ENCODE measurements at places on chromosomes 13 and 19. TPM values are rescaled to one million over a fixed set of nuclear protein-coding genes. Genes with fewer than 3 reads are reported as not detected.

GRCh38 chr19:2081873-2082810, 14.0 kb downstream of the MOB3A start:
- H3K4me1 ChIP-seq: peaks cover 6% of the 10 kb centered on the region
- no peak overlapping the region for H3K27ac ChIP-seq
- no peak overlapping the region for H3K4me3 ChIP-seq

GRCh38 chr19:46241626-46242025, 12.1 kb downstream of the IGFL1 start:
- no peak for DNase-seq
- H3K36me3 ChIP-seq: no peaks in the 10 kb centered on the region
- H3K4me1 ChIP-seq: no peaks in the 10 kb centered on the region
- no peak overlapping the region for H3K4me3 ChIP-seq

- no peaks in the 10 kb centered on the region for H3K4me1 ChIP-seq
- DNase-seq: no peak
- no peak overlapping the region for H3K27ac ChIP-seq
- H3K4me3 ChIP-seq: no peak overlapping the region
- H3K36me3 ChIP-seq: no peaks in the 10 kb centered on the region
- H3K27me3 ChIP-seq: no peaks in the 10 kb centered on the region
Observed at GRCh38 chr13:80712026-80712425, 371.1 kb upstream of the SPRY2 start.

GRCh38 chr13:48094781-48095502, at the start of gene MED4:
Gene MED4 (minus strand): TSS chr13:48095104. CDS start chr13:48095078, 26 bp downstream.
- H3K27me3 ChIP-seq: no peaks in the 10 kb centered on the region
- DNase-seq: peak; percentile 99
- H3K4me3 ChIP-seq: peak within 1 kb of the TSS; percentile 91
- H3K27ac ChIP-seq: peak within 1 kb of the TSS; percentile 82
- H3K36me3 ChIP-seq: peaks cover 4% of the 10 kb centered on the region
- peaks cover 8% of the 10 kb centered on the region for H3K4me1 ChIP-seq

- no peak overlapping the region for H3K4me3 ChIP-seq
- no peaks in the 10 kb centered on the region for H3K36me3 ChIP-seq
- H3K4me1 ChIP-seq: no peaks in the 10 kb centered on the region
- no peak overlapping the region for H3K27ac ChIP-seq
Observed at GRCh38 chr13:105442949-105443699, 1092.3 kb downstream of the EFNB2 start.

GRCh38 chr19:15108845-15109767, 1.9 kb downstream of the SYDE1 start:
- H3K4me3 ChIP-seq: no peak overlapping the region
- no peak overlapping the region for H3K27ac ChIP-seq
- H3K27me3 ChIP-seq: no peaks in the 10 kb centered on the region
- H3K36me3 ChIP-seq: peaks cover 49% of the 10 kb centered on the region

The NAXD gene
- 19.6 TPM for total RNA-seq

The UGGT2 gene
- total RNA-seq: 40.0 TPM
